Right atrium auricular region (tissue), 2 donors: ENCODE measurements at places on chromosomes 16 and 17. TPM values are rescaled to one million over a fixed set of nuclear protein-coding genes. Genes with fewer than 3 reads are reported as not detected.

DNA sequence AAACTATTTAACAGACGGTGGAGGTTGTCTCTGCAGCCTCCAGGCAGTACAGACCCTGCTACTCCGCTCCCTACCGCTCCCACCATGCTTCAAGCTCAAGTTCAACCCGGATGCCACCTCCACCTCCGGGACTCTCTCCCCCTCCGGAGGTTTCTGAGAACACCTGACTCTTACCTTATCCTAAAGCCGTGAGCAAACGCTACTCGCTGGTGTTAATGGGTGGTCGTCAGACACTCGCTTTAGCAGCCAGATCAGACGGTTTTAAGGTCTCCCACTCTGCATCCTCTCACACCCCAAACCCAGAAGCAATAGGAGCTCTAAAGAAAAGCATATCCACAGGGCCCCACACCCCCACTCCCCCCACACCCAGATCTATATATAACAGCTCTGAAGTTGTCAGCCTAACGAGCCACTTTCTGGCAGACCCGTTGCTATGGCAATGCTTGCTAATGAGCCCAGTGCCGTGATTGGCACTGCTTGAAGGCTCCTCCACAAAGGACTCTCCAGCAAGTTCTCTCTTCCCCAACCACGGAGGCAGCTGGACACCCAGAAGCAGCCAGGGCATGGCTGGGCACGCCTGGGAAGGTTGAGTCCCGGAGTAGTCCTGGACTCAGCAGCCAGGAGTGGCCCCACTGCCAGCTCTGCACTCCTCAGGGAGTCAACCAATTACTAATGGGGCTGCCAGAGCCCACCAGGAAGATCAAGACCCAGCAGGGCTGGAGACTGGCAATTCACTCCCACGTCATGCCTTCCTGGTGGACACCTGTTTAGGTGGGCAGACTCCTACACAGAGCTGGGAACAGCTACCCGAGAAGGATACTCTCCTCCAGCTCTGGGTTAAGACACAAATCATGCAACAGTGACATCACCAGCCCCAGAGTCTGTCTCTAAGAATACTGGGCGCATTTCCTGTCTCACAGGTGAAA is 121.2 kb upstream of the RCVRN start:
- H3K36me3 ChIP-seq = peaks cover 13% of the 10 kb centered on the region
- no peaks in the 10 kb centered on the region for H3K4me1 ChIP-seq
- no peak overlapping the region for H3K27ac ChIP-seq
- no peaks in the 10 kb centered on the region for H3K27me3 ChIP-seq

GRCh38 chr17:13044572-13045065 is 26.8 kb upstream of the ELAC2 start:
- DNase-seq = no peak
- no peaks in the 10 kb centered on the region for H3K27me3 ChIP-seq
- H3K4me3 ChIP-seq = no peak overlapping the region
- H3K27ac ChIP-seq = no peak overlapping the region
- H3K36me3 ChIP-seq = no peaks in the 10 kb centered on the region
- H3K4me1 ChIP-seq = no peaks in the 10 kb centered on the region

SLC2A4 gene
- 151 TPM for total RNA-seq

CHD3 gene
- 44.7 TPM for total RNA-seq

DNA sequence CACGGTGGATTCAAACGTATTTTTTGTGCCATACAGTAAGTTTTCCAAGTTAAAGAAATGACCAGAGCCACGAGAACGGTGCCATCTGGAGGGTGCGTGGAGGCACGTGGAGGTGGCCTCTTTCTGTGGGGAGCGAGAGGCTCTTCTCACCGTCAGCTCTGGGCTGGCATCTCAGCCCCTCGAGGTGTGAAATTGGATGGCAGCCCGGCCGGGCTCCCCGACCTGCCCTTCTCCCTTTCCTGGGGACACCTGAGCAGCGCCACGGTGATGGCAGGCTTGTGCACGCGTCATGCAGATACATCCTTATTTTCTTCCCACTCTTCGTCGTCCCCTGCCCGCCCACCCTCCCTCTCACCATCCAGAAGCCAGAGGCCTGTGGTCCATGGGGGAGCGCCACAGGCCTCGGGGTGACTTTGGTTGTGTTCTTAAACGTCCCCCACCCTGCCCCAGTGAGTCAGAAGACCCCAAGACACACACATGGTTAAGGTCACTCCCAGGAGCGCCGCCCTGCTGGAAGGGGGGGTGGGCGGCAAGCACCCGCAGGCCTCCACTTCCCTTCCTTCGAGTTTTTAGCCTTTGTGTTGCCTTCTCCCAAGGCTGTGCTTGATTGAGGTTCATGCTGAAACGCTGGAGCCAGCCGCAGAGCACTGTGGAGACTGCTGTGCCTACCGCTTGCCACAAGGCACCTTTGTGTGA is 109.4 kb downstream of the BANP start:
- no peak for DNase-seq
- peaks cover 12% of the 10 kb centered on the region for H3K36me3 ChIP-seq
- no peaks in the 10 kb centered on the region for H3K27me3 ChIP-seq

DNA sequence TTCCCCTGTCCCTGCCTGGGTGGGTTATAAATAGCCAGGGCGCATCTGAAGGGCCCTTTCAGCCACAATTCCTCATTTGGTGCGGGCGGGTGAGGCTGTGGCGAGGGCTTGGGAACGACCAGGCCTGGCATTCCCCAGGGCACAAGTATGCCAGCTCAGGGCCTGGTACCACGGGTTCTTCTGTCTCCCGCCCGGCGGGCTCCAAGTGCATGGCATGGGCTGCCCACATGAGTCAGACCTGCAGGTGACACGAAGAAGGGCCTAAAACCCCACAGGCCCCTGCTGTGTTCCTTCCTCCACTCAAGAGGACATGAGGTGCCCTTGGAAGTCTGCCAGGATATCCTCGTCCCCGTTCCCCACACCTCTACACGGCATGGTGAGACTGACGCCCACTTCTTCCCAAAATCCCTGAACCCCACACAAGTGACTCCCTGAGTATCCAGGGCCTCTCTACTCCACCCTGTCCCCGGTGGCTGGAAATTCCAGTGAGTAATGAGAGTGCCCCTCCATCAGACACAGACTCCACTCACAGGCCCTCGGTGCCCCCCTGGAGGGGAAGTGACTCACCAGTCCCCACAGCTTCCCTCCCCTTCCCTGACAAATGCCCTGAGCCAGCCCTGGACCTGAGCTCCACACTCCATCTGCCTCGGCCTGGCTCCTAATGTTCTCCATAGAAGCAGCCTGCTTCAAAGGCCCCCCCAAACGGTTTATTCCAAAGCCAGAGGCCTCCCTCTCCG is 68.8 kb downstream of the ABR start:
- H3K27me3 ChIP-seq = no peaks in the 10 kb centered on the region
- peak overlapping the region; percentile 95 for H3K27ac ChIP-seq
- DNase-seq = peak; percentile 85
- H3K36me3 ChIP-seq = no peaks in the 10 kb centered on the region

- H3K27me3 ChIP-seq = no peaks in the 10 kb centered on the region
- H3K27ac ChIP-seq = no peak overlapping the region
- H3K36me3 ChIP-seq = no peaks in the 10 kb centered on the region
- no peaks in the 10 kb centered on the region for H3K4me1 ChIP-seq
Measured at GRCh38 chr17:36862116-36862920, 75.0 kb upstream of the LHX1 start.

SOX15 gene
- 5.6 TPM for total RNA-seq

DNA sequence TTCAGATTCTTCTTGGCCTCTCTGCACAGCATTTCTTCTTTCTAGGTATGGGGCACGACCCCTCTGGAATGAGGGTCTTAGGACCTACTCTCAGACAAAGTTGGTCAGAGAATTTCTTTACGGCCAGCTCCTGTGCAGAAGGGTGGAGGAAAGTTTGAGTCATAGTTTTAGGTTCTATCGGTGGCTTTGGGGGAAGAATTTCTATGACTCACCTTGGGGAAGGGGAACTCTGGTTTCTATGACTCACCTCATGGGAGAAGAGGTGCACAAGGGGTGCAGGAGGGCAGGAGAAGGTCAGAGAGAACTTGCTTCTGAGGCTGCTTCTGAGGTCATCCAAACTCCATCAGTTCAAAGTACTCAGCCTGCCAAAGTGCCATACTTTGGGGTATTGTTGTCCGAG is 2.5 kb upstream of the ABCC12 start:
- H3K4me3 ChIP-seq = no peak overlapping the region
- DNase-seq = no peak
- H3K27me3 ChIP-seq = no peaks in the 10 kb centered on the region
- H3K27ac ChIP-seq = no peak overlapping the region

DNA sequence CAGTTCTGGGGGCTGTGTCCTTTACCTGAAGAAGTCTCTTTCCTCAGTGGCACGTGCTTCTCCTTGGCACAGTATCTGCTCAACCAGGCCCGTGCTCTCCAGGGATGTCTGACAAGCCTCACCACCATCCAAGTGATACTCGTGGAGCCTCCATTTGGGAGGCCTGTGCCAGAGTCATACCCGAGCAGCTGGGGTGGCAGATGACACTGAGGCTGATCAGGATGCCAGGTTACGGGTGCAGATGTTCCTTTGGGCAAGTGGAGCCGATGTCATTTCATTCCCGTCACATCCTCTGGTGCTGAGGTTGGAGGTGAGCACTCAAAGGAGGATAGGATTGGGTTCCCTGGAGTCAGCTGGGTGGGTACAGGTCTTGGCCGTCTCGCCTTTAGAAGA is 87.2 kb downstream of the KSR1 start:
- no peak overlapping the region for H3K27ac ChIP-seq
- H3K27me3 ChIP-seq = no peaks in the 10 kb centered on the region
- no peak overlapping the region for H3K4me3 ChIP-seq
- no peaks in the 10 kb centered on the region for H3K4me1 ChIP-seq
- H3K36me3 ChIP-seq = no peaks in the 10 kb centered on the region

GRCh38 chr16:59514651-59515050 is 780.5 kb upstream of the GOT2 start:
- H3K27ac ChIP-seq = no peak overlapping the region
- H3K4me1 ChIP-seq = no peaks in the 10 kb centered on the region
- H3K4me3 ChIP-seq = no peak overlapping the region
- H3K36me3 ChIP-seq = no peaks in the 10 kb centered on the region

DNA sequence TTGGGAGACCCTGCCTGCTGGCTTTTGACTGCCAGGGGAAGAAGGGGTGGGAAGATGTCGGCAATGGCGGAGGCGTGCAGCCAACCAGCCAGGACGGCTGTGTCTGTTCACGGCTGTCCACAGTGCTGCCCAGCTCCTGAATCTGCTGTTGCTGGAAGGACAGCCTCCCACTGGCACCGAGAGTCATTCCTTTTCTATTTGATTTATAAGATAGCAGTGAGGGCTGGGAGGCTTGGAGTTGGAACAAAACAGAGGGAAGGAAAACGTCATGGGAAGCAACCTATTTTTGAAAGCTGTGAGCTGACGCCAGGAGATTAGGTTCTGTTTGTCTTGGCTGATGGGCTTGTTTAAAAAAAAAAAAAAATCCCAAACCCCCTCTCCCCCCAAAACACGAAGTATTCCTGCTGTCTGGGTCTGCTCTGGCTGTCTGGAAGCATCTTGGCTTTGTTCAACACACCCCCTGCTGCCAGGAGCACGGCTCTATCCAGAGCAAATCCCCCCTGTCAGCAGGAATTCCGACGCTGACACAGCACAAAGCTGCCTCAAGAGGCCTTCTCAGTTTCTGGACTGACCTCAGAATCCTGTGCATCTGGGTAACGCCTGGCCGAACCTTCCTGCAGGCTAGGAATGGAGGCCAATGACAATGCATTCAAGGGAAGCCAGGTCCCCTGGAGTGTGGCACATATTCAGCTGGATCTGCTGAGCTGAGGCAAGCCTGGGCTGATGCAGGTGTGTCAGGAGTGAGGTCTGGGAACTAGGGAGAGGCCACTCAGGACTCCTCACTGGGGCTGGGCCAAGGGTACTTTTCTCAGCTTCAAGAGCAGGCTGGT is 41.0 kb upstream of the SREBF1 start:
- peak overlapping the region; percentile 19 for H3K4me3 ChIP-seq
- DNase-seq = peak; percentile 86
- peak overlapping the region; percentile 88 for H3K27ac ChIP-seq
- H3K27me3 ChIP-seq = no peaks in the 10 kb centered on the region
- H3K4me1 ChIP-seq = peaks cover 9% of the 10 kb centered on the region

DNA sequence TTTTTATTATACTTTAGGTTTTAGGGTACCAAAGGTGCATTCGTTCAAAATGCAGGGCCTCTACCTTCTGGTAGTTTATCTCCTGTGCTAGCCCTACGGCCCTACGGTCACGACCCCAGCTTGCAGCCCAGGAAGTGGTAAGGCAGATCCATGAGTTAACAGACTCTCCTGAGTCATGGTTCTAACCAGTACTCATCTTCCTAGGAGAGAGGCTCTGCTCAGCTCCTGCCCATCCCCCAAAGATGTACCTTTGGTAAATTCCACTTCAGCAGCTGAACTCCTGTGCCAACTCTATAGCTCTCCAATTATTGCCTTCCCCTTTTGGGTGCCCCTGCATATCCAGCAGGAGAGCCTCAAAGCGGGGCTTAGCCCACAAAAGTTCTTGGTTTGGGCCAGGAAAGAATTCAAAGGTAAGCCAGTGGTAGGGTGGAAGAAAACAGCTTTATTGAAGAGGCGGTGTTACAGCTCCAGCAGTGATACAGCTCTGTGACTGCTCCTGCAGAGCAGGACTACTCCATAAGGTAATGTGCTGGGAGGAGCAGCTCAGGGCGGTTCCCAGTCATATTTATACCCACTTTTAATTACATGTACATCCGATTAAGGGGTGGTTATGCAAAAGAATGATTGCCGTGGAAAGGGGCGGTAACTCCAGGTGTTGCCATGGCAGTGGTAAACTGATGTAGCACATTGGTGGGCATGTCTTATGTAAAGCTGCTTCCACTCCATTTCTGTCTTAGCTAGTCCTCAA is 241.4 kb downstream of the PMP22 start:
- H3K4me3 ChIP-seq = no peak overlapping the region
- no peak overlapping the region for H3K27ac ChIP-seq
- no peaks in the 10 kb centered on the region for H3K27me3 ChIP-seq

PIMREG gene
- total RNA-seq = 0.93 TPM

DNA sequence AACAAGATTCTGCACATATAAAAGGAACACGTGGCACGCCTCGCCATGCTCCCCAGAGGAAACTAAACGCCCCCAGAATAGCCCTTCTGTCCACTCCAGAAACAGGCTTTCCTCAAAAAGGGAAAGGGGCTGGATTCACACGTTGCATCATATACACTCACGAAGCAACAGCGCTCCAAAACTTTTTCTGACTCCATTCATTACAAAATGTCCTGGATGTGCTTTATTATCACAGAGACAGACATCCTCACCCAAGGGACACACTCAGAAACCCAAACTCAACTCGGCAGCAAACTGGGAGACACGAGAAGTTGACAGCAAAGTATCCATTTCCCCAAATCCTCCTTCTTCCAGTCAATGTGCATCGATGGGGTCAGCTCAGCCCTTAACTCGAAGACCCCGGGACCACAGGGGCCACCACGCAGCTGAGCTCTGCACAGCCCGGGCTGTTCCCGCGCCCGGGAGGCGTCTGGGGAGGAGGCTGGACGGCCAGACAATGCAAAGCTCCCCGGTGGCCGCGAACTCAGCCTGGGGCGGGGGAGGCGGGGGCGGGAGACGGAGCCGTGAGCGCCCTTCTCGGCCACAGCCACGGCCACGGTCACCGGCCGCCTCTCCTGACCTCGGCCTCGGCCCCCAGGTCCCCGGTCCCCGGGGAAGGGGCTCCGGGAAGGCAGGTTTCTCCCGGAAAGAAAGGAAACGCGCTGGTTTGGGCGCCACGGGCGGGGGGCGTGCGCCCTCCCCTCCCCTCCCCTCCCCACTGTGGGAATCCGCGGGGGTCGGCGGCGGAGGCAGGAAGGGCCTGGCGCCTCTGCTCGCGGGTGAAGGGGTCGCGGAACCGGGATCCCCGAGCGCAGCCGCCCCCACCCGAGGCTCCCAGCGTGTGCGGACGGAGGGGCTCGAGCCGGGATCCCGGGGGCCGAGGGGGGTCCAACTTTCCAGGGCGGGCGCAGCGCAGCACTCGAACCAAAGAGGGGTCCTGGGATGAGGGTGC is 1.2 kb downstream of the NXN start:
- no peaks in the 10 kb centered on the region for H3K27me3 ChIP-seq
- H3K4me1 ChIP-seq = no peaks in the 10 kb centered on the region
- DNase-seq = no peak
- peak overlapping the region; percentile 33 for H3K27ac ChIP-seq
- peak overlapping the region; percentile 81 for H3K4me3 ChIP-seq
